ENCODE measurements at places on chromosomes 12 and 14. TPM values are rescaled to one million over a fixed set of nuclear protein-coding genes. Genes with fewer than 3 reads are reported as not detected.

SPIC gene
- total RNA-seq: not detected

DNA sequence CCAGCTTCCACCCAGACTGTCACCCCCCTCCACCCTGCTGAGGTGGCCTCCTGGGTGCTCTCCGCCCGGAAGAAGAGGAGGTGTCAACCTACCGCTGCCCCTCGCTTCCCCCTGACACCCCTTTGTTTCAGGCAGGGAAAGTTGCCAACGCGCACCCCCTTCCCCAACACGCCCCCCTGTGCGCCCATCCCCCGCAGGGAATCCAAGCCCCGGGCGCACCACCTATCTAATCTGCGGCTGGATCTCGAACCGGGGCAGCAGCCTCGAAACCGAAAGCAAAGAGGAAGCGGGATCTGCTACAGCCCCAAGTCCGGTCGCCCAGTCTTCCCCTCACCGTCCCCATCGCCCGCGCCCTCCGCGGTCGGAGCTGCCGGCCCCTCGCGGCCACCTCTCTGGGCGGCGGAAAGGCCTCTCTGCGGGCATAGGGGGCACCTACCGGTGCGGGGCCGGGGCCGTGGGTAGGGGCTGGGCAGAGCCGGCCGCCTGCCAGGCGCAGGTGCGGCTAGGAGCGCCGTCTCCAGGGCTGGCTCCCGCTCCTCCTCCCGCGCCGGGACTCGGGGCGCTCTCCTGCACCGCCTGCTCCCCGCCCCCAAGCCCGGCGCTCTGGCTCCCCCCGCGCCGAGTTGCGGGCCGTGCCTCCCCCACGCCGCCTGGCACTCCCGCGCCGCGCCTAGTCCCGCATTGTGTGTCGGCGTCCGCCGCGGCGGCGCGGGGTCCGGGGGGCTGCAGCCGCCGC lies 18.3 kb upstream of the PLEKHH1 start:
- DNase-seq: peak; percentile 63

GRCh38 chr12:108457006-108457733 lies 57.9 kb upstream of the FICD start:
- peak; percentile 28 for DNase-seq

LRRIQ1 gene
- not detected for total RNA-seq

BEGAIN gene
- not detected for total RNA-seq

FITM1 gene
- 1.9 TPM for total RNA-seq

DNA sequence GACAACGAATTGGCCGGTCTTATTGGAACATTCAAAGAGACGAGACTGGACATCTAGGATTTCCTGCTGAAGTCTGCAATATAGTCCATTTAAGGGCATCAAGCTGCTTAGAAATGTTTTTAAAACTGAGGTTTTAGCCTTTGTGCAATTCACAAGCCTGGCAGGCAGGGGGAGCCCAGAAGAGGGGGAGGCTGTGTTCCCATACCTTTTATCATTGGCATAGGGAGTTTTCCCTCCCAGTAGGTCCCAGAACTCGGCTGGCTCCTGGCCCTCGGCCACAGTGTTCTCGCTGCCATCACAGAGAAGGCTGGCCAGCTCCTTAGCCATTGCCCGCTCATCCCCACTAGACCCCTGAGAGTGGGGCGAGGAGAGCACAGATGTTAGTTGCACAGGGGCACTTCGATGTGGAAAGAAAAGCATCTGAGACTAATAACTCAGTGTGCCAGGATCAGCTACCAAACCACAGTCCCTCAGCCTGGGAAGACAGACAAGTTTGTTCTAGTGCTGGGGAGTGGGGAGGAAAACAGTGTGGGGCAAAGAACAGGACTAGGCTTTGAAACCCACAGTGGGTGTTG lies 15.1 kb downstream of the AVIL start:
- DNase-seq: peak; percentile 51

GRCh38 chr14:36442824-36443241 lies 77.2 kb downstream of the NKX2-1 start:
- no peak for DNase-seq

- DNase-seq: no peak
These were observed 2.0 kb downstream of the SCN8A start for GRCh38 chr12:51593021-51593420.

GSC gene
- not detected for total RNA-seq

SMCO2 gene
- total RNA-seq: 0.22 TPM

KLRC1 gene
- total RNA-seq: not detected

RERGL gene
- total RNA-seq: not detected

DNA sequence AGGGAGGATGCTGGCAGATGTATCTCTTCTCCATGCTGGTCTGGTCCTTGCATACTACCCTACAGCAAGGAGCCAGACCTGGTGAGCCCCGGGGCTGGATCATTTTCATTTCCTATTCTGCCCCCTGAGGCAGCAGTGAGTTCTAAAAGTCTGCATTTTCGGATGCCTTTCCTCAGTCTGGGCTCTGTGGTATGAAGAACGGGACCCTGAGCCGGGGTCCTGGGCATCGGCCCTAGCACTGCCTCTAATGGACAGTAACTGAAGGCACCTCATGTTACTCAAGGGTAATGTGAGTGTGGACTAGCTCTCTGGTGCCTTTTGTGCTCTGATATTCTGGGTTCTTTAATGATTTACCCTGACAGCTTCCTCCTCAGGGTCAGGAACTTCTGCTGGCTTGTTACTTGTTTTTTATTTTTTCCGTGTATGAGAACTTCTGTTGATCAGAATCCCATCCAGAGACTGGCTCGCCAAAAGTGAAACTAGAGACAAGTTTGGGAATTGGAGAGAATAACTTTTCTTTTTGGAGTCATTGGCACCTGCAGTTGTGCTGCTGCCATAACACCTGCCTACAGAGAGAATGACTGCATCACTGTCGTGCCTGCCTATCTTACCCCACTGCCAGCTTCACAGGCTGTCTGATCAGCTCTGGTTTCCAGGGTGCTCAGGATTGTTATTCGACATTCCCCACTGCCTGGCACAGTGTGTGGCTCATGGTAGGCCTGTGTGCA lies 62.3 kb downstream of the SUSD6 start:
- DNase-seq: no peak

DNA sequence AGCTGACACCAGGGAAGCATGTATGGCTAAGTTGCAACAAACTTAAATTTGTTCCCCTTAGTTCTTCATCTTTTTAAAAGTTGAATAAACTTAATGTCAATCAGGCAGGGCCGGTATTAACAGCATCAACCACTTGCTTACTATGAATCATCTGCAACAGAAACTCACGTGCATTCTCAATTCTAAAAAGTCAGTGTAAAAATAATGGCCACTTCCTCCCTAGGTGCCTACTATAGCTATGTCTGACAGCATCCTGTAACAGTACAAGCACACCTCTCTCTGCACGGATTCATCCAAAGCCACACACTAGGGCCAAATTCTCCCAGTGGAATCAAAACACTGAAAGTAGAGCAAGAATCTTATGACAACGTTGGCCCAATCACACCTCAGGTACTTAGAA lies 48.6 kb downstream of the PPP1R36 start:
- no peak for DNase-seq

DNA sequence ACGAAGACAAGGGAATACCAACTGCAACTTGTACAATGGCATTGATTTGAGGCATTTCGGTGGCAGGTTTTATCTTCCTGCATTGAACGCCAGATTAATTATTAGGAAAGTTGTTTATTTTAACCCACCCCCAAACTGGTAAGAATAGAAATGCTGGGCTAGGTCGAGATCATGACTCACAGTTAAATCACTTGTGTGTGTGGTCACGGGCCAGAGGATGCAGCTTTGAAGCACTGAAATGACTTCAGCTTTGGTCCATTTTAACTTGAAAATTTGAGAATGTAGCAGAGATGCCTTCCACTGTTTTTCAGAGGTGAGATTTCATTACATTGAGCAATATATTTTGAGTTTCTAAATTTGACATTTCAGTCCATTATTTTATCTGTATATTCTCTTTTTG lies 23.6 kb upstream of the KCNH3 start:
- no peak for DNase-seq

AQP5 gene
- total RNA-seq: not detected

DNA sequence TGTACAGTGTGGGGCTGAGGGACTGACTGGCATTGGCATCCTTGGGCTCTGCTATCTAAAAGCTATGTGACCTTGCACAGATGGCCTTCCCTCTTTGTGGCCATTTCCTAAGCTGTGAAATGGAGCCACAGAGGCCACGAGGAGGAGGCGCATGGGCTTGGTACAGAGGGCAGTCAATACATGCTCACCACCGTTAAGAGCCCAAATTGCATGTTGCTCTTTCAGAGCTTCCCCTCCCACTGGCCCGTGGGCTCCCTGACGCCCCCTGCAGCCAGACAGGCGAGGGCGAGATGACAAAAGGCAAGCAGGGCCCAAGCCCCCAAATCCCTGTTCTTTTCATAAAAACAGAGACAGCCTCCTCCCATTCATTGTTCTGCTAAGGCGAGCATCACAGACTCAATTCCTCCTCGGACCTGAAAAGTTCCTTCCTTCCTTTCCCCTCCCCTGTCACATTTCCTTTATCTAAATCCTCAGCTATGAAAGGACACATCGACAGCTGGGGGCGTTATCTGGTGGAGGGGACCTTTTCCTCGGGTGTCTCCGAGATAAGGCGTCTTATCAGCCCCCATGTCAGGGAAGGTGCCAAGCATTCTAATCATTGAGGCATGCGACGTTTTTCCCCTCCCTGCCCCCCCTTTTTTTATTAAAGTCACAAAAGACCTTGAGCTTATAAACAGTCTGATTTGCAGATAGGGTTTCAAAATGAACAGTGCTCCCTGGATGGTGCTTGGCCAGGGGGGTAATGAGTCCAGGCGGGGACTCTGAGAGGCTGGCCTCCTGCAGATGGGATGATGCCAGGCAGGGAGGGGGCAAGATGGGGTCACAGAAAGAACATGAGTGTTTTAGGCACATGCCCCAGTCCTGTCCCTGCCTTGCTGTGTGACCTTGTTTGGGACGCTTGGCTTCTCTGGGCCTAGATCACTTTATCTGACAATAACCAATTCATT lies 26.4 kb downstream of the FAM222A start:
- no peak for DNase-seq

GRCh38 chr14:73227812-73228781 lies 9.2 kb upstream of the PAPLN start:
- no peak for DNase-seq

DNA sequence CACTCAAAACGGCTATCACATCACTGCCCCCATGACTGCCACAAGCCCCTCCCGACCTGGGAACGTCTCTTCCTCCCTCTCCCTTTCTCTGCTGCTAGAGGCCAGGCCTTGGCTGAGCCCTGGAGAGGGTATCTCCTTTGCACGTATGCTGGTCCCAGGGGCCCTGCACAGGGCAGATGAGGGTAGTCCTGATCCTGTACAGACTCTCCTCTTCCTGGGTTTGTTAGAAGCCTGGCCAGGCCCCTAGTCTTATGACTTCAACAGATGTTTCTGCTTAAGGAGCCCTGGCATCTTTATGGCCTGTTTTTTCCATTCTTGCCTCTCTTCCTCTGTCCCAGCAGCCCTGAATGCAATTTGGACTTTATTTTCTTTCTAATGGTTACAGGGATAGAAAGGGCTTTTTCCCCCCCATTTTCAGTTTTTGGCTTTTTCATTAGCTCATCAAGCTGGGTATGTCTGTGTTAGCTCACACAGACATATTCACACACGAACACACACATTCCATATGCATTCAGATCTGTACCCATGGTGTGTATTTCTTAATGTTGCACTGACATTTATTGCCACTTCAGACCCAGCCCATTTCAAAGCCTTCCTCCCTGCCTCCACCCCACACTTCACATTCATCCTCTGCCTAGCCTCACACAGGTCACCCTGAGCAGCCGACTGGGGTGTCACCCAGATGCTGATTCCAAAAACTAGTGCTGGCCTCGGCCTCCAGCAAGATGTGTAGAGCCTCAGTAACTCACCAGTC lies 203.2 kb downstream of the ZFP36L1 start:
- DNase-seq: no peak

- no peak for DNase-seq
These were observed 57.5 kb upstream of the TMCC3 start for GRCh38 chr12:94707892-94708291.

NUDT4 gene
- 37.8 TPM for total RNA-seq

DNA sequence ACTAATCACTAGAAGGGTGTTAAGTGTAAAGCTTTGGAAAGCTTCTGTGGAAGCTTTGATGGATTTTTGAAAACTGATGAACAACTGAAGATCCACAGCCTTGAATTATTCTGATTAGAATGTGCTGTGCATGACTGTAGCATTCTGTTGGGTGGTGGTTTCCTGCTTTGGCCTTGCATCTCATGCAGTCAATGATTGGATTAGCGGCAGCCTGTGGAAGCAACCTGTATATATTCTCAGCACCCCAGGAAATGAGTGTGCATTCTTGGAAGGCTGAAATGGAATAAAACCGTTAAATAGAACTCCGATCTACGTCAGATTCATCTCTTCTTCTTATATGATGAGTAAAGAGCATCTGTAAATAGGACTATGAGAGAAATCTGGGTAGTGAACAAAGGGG lies 120.2 kb downstream of the SLC16A7 start:
- no peak for DNase-seq

RALGAPA1 gene
- 35.6 TPM for total RNA-seq

- no peak for DNase-seq
These were observed 71.6 kb downstream of the ERGIC2 start for GRCh38 chr12:29309320-29309902.

- DNase-seq: no peak
These were observed 646 bp downstream of the ST8SIA1 start for GRCh38 chr12:22333713-22334409.

GRCh38 chr12:60710246-60710645 lies 1114.4 kb downstream of the SLC16A7 start:
- DNase-seq: no peak

DNA sequence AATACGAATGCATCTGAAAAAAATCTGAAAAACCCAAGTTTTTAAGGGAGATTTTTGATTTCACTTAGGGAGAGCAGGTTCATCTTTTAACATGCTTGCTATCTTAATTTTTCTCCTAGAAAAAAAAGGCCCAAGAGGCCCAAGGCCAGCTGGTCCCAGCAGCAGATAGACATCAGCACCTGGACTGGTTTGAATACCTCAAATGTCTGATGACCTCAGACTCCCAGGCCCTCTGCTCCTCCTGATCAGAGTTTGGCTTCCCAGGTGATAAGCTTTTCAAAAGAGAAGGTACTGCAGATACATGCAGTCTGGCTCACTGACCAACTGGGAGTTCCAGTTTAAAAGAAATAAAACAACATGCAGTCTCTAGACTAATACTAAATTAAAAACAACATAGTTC lies 82.6 kb downstream of the C2CD5 start:
- no peak for DNase-seq

DNA sequence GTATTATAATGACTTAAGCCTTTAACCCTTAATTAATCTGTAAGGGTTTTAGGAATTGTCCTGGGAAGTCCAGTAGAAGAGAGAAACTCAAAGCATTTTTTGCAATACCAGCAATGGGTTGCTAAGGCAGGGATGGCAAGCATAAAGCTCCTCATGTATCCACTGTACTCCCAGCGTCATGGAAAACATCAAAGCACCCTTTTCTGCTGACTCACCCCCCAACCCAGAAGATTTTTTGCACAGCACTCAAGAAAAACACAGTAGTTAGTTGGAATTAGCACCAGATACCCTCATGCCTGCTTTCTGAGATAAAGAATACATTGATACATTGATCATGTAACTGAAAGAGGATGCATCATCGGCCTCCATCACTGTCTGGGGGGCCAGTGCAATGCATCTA lies 199.1 kb upstream of the CNOT2 start:
- no peak for DNase-seq

GRCh38 chr14:72154645-72155378 lies 222.6 kb downstream of the RGS6 start:
- DNase-seq: no peak

PAPLN gene
- total RNA-seq: 0.30 TPM

Data from activated CD4-positive, alpha-beta T cell treated with anti-CD3 and anti-CD28 coated beads, Interleukin-2, amount 10 ng/mL, durations not matched to agents 7 days and 5 days (primary cell).